NCI-H1694 (cell line): ENCODE measurements at places on chromosomes 12 and 14.

GRCh38 chr14:23580948-23581281 lies 2.3 kb upstream of the JPH4 start:
- DNase-seq = no peak

DNA sequence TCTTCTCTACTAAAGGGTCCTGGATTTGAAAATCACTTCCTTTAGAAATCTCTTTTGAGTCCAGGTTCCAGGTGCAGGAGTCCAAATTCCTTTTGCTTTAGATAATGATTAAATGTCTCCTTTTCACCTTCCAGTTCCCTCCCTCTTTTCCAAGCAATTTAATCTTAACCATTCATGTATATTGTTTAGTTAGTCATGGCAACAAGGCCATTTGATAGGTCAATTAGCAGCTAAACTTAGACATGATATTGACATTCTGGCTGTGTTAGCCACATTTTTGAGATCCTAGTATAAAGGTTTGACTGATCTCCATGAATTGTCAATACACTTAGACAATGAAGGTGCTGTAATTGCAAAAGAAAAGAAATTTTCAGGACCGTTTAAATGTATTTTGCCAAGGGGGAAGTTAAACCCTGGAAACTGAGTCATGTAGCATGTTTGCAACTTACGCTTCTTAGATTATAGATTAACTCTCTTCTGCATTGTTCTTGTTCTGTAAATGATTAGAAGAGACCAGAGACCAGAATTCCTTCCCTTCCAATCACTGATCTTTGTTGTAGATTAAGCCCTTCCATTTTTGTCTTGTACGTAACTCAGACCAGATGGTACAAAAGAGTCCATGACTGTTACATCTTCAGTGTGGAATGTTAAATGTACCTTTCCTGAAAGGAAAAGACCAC lies 12.4 kb upstream of the C12orf75 start:
- DNase-seq = no peak

GRCh38 chr12:4284306-4284705 lies 10.7 kb downstream of the CCND2 start:
- DNase-seq = no peak

- no peak for DNase-seq
Measured at GRCh38 chr14:90398841-90399540, 2.2 kb downstream of the CALM1 start.

GRCh38 chr14:100872259-100873095 lies 31.0 kb downstream of the RTL1 start:
- DNase-seq = no peak

DNA sequence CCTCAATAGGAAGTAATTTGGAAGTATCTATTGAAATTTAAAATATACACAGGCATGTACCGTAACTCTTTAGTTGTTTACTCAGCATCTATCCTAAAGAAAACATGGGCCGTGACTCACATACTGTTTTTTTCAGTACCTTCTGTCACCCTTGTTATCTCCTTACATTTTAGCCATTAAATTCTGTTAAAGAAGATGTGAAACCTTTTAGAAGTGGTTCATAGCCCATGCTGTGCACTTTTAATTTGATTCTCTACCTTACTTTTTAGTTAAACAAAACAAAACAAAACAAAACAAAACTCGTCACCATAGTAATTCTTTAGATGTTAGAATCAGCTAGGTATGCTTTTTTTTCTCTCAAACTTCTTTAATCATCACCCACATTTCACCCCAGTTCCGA lies 494.4 kb upstream of the RGS6 start:
- no peak for DNase-seq

DNA sequence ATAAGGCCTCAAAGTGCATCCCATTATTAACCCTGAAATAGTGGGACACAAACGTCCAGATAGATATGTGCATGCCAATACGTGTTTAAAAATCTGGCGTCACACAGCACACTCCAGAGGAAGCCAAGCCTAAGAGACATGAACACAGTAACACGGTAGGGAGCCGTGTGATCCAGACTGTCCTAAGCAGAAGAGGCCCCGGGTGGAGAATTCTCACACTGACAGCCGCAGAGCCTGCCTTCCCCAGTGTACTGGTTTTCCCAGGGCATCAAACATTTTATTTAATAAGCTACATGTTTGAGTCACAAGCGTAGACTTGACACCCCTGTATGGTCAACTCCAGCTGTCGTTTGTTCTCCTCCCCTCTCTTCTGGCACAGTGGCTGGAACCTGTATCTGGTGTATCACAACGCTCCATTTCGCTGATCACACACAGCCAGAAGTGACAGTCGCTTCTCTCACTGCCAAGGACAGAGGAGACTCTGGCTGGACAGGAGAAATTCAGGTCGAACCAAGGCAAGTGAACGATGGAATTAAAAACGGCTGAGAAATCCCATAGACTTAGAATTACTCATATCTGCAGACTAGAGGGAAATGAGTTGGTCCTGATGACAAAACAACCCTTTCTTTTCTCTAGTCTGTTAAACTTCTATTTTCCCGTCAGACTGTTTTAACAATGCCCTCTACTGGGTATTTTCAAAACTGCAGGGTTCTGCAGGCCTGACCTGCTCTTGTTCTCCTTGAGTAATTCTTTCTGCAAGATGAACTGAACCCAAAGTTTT lies 359.9 kb downstream of the RGS6 start:
- DNase-seq = peak; percentile 58

DNA sequence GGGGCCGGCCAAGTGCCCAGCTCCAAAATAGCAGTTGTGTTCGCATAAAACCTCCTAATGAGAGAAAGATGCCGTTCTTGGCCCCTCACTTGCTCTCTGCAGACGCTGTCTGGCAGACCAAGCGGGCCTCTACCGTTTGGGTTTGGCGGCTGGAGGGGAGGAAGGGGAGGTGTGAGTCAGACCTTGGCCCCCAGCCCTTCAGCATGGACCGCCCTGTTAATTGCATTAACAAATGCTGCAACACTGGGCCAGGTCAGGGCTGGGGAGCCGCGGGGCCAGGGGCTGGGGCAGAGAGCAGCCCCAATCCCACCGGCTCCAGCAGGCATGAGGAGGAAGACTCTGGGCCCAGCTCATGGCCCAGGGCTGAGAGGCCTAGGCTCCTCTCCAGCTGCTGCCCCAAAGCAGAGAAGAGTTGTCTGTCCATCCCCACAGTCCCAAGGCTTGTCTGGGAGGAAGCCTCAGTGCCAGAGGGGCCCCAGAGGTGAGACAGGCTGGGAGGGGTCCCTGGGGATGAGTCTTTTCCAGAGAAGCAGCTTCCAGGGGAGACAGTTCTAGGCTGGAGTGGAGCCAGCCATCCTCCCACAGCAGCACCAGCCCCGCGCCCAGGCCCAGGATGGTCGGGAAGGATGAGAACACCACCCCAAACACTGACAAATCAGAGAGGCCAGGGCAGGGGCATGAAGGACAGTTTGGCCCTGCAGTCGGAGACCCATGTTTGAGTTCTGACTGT lies 16.9 kb downstream of the LTBP2 start:
- DNase-seq = no peak

DNA sequence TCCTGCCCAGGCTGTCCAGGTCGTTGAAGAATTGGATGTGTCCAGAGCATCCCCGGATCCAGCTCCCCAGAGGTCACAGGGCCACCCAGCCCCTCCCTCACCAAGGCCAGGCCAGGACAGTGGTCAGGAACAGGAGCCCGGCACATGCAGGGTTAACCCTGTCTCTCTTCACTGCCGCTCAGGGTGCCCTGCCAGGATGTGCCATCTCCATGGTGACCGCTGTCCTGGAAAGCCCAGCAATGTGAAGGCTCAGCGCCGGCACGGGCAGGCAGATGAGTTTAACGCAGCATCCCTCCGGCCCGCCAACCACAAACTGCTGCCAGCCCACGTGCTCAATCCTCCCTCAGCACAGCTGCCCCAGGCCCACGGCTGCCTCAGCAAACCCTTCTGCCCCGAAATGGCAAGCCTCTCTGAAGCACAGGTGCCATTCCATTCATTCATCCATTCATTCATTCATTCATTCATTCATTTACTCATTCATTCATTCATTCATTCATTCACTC lies 4.4 kb downstream of the TMEM179 start:
- DNase-seq = peak; percentile 96

DNA sequence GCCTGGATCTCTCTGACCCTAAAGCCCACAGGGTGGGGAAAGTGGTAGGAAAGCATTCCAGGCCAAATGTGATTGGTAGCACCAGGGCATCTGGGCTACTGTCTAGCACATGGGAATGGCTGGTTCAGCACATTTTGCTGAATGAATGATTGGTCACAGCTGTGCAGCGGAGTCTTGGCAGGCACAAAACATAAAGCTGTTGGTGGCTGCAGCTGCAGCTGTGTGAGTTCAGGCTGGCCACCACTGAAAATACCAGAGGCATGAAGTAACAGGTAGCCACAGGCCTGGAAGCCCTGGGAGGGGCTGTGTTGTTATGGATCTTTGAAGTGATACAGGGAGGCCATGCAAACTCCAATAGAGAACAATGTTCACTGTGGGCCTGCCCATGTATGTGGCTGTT lies 72.7 kb downstream of the MYRFL start:
- no peak for DNase-seq

- no peak for DNase-seq
Measured at GRCh38 chr12:6049587-6049986, 74.9 kb downstream of the VWF start.

DNA sequence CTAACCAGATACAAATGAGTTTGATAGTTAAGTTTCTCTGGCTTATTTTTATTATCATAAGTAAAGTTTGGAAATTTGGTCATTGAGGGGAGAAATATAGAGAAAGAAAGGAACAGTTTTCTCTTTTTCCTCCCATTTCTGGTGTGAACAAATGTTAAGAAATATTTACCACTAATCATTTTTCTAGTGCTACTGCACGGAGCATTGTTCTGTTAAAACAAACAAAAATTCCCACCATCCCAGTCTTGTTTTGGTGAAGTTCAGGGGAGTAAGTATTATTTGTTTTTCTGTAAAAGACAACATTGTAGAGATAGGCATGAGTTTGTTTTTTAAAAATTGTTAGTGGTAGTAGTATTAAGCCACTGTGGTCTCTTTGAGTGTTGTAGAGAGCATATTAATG lies 135.3 kb downstream of the FGD4 start:
- no peak for DNase-seq

DNA sequence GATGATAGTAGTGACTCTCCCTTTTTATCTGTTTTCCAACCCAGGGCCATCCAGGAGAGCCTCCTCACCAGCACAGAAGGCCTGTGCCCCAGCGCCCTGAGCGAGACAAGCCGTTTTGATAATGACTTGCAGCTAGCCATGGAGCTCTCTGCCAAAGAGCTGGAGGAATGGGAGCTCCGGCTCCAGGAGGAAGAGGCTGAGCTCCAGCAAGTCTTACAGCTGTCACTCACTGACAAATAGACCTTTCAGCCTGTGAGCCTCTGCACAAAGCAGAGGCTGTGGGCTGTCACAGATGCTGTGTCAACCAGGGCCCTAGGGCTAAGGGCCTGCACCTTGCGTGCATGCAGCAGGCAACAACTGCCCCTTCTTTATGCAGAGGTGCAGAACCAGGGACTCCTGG lies 11.0 kb downstream of the C12orf76 start:
- no peak for DNase-seq

DNA sequence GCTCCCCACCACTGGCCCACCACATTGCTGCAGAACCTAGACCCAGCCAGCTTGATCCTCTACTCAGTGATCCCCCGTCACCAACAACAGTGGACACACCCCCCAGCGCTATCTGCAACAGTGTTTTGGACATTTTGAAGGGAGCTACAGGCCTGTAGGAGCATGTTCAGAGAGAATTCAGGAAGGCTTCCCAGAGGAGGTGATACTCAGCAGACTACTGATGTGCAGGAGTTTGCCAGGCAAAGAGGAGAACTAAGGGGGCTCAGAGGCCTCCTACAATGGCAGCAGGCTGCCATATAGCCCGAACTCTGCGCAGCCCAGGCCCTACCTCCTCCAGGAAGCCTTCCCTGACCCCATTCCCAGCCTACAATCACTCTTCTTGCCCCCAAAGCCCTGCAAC lies 70.0 kb downstream of the SYNE3 start:
- no peak for DNase-seq

DNA sequence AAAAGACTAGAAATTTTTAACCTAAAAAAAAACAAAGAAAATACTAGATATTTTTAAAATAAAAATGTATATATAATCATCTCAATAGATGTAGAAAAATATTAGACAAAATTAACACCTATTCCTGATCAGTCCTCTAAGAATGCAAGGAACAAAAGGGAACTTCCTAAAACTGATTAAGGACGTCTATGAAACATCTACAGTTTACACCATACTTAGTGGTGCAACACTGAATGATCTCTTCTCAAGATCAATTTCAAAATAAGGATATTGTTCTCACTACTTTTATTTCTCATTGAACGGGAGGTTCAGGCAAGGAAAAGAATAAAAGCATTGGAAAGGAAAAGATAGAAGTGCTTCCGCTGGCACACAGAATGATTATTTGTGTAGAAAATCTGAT lies 16.0 kb downstream of the OLR1 start:
- no peak for DNase-seq

DNA sequence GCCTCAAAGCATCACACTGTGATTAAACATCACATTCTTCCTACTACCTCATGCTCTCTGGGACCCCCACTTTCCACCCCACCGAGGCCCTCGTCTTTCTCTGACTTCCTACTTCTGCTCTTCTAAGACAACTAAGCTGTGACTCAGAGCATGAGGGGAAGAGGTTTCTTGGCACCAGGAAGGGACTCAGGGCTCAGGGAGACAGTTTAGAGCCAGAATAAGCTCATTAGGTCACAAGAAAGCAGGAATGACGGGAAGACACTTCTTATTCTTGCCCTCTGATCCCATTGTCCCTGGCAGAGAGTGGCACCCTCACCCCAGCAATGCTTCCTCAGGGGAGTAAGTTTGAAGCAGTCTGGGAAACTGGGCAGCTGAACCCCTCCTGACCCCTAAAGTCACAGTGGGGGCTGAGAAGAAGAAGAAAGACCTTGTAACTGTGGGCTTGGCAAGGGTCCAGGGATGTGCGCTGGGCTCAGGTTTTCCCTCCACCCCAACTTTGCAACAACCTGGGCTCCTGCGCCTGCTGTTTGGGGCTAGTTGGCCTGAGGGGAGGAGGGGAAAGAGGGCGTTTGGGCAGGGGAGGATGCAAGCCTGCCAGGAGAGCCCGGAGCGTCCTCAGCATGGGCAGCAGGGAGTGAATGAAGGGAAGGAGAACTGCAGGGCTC lies 64.6 kb upstream of the ACTN1 start:
- DNase-seq = no peak

DNA sequence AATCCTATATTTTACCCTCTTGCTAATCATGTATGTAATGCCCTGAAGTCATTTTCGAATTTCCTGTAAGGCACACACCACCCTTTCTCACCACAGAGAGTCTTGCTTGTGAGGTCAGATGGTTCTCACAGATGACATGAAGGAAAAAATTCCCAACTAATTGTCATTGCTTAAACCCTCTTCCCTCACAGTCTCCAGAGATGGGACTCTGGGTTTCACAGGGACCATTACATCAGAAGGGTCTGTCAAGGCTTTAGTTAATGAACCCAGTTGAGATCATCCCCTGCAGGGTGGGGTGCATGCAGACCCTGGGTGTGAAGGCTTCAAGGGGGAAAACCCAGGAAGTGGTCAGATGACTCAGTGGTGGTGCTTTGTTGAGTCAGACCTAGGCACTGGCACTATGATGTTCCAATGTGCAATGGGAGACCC lies 229.6 kb downstream of the BCAT1 start:
- no peak for DNase-seq

DNA sequence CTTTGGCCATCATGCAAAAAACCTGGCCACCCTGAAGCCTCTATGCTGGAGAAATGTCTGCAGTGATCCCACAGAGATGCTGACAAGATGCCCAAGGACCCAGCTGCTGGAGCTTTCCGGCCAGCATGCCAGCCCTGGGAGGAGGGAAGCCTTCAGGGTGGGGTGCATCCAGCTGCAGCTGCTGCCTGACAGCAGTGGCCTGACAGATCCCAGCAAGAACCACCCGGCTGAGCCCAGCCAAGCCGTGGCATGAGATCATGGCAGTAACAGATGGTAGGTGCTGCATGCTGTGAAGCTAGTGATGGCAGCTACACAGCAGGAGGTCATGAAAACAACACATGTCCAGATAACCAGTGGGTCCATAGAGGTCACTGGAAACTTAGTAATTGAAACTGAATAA lies 13.8 kb downstream of the CLBA1 start:
- peak; percentile 96 for DNase-seq
